ENCODE measurements at places on chromosomes 11 and 22.

- DNase-seq, result no peak
These were observed 66.4 kb downstream of the APOL5 start for GRCh38 chr22:35783943-35784614.

- no peak for DNase-seq
These were observed at the start of gene KCNC1 for GRCh38 chr11:17734418-17734911. KCNC1 (plus strand) TSS chr11:17734781; CDS start chr11:17736003, 1,222 bp downstream.

- DNase-seq, result no peak
These were observed 17.3 kb downstream of the MIF start for GRCh38 chr22:23911318-23911980.

DNA sequence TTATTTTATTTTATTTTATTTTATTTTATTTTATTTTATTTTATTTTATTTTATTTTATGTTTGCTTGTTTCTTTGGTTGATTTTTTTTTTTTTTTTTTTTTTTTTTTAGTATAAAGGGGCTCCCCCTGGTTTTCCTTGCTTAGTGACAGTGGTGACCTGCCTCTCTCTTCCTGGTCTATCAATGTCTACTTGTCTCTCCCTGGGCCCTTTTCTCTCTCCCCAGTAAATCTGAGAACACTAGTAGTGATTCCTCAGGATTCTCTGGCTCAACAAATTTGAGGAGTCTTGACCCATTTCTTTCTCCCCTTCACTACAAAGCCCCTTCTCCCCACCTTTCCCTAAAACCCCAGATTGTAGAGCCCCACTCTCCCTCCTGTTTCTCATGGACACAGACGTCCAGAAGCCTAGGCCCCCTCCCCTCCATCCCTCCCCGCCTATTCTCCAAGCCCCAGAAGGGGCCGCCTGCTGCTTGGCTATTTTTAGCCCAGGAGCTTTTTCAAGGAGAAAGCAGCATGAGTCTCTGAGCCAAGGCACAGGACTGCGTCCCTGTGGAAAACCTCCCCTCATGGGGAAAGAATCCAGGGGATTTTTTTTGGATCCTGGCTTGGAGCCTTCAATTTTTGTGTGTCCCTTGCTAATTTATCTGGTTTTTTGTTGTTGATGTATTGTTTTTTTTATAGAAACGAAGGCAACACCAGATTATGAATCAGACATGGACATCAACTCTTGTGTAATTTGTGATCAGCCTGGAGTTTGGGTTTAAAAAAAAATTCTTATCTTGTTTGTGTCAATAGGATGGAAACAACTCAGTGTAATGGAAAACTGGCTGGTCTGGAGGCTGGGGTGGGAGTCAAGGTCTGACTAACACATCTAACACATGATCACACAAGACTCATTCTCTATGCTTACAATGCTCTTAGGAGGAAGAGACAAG is 17.5 kb upstream of the ACCSL start:
- no peak for DNase-seq

DNA sequence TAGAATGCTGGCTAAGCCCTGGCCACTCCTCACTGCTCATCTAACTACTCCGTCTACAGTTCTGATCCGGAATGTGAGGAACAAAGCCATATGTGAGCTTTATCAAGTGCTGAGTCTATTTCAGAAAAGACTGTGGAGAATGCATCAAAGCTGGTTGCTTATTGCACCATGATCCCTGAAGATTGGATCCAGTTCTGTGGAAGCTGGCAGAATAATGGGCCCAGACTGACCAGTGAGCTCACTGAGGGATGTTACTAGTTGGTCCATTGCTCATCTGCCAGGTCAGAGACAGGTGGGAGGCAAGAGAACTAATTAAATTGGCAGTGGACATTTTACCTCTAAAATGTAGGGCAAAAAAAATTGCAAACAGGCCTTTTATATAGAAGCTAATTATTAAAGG is 681.3 kb downstream of the NTM start:
- no peak for DNase-seq

DNA sequence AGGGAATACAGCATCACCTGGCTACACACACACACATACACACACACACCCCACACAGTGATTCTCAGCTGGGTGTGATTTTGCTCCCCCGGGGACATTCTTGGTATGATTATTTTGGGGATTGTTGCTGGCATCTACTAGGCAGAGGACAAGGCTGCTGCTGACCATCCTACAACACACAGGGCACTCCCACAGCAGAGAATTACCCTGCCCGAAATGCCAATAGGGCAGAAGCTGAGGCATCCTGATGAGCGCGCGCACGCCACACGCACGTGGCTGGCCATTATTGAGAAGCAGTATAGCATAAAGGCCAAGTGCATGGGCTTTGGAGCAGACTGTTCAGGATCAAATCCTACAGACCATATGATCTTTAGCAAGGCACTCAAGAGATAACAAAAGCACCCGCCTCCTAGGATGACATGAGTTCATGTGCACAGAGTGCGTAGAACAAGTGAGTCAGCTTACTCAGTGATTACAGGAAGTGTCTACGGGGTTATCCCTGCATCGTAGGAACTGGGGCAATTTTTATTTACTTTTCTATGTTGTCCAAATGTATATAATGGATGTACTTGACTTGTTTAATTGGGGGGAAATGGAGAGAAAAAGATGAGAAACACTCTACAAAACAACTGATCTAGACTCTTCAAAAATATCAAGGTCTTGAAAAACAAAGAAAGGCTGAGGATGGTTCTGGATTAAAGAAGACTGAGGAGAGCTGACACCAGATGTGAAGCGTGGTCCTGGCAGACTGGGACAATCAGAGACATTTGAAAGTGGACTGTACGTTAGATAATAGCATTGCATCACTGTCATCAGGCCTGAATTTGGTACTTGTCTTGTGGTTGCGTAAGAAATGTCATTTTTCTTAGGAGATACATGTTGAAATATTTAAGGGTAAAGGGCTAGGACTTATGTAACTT is 7.2 kb upstream of the EHD1 start:
- DNase-seq, result no peak

GRCh38 chr11:11746449-11746848 is 95.3 kb upstream of the USP47 start:
- DNase-seq, result no peak

GRCh38 chr11:126718276-126718675 is 282.3 kb downstream of the KIRREL3 start:
- no peak for DNase-seq
